ENCODE measurements at places on chromosomes 3 and 15. TPM values are rescaled to one million over a fixed set of nuclear protein-coding genes. Genes with fewer than 3 reads are reported as not detected.

Gene INSYN1
- polyA plus RNA-seq = 3.6 TPM

Gene PTPN23
- polyA plus RNA-seq = 4.4 TPM

Gene GNB5
- polyA plus RNA-seq = 73.7 TPM

Gene CHRD
- polyA plus RNA-seq = 0.57 TPM

Gene MFGE8
- polyA plus RNA-seq = 247 TPM

- DNase-seq = no peak
These were observed 97.1 kb upstream of the OSBPL11 start for GRCh38 chr3:125692361-125692760.
